ENCODE measurements at places on chromosomes 12 and 14.
A peak's percentile ranks its signal among the peaks of the same experiment; 100 is the strongest.

GRCh38 chr14:68518761-68519670, 273.9 kb downstream of the ZFP36L1 start:
- DNase-seq = no peak

- no peak for DNase-seq
These were observed 1.5 kb downstream of the SLIRP start for GRCh38 chr14:77709412-77709811.

DNA sequence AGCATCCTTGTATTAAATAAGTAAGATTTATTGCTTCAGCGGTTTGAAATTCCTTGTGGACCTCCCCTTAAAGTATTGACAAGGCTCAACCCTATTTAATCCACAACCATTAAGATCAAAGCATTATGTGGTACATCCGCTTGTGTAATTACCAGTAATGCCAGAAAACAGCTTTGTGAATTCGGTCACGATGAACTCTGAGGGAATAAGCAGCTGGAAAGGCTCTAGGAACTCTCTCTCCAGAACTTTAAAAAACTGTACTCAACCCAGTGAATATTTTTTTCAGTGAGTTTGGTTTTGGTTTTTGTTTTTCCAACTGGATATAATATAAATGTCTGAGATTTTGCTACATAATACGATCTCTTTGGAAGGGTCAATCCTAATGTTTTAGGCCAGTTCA, 49.3 kb upstream of the DIO2 start:
- no peak for DNase-seq

- DNase-seq = no peak
These were observed 56.9 kb downstream of the CDC42BPB start for GRCh38 chr14:103000291-103000921.

DNA sequence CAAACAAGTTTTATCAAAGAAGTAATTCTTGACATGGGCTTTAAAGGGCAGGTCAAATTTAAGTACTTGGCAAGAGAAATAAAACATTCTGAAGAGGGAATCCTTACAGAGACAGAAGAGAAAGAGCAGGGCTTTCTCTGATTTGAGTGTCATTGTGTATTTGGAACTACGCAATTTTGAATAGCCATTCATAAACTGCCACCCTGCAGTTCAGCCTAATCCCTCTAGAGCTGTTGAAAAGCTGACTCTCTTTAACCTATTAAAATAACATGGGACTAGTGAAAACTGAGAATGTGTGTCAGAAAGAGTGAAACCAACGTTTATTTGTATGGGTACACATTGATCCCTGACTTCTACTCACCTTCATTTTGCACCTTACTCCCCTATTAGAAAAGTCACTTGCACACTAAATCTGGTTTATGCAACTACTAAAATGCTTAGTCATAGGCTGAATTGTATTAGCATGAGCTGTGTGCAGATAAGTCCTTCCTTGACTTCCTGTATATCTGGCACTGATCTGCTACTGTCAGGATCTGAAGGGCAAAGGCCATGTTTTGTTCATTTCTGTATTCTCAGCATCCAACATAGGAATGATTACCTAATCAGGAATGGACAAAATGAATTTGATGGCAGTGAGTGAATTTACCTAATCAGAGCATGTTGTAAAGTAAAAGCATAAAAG, 458.9 kb downstream of the NOVA1 start:
- no peak for DNase-seq

GRCh38 chr14:77369285-77369684, 7.6 kb downstream of the TMED8 start:
- DNase-seq = no peak

- DNase-seq = no peak
These were observed 56.5 kb upstream of the C14orf180 start for GRCh38 chr14:104522926-104523545.

GRCh38 chr12:54364413-54364812, at the start of gene GPR84:
TSS of gene GPR84 (minus strand) at chr12:54364486. CDS start at chr12:54363851, 635 bp downstream.
- DNase-seq = peak; percentile 17

GRCh38 chr12:91562476-91562875, 379.9 kb upstream of the DCN start:
- DNase-seq = no peak

DNA sequence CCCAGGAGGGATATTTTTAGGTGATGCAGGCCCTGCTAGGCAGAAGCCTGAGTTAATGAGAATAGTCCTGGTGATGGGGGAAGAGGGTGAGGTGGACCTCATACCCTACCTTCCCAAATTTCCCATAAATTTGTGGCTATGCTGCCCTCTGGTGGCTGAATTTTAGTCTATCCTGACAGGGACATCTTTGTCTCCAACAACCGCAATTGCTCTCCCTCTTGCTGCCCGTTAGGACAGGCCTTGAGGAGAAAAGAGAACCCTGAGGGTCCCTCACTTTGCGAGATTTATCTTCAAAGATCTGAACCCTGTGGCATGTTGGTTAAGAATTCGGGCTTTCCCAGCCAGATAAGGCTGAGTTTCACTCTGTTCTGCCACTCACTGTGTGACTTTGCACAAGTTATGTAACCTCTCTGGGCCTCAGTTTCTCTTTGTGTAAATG, 9.8 kb upstream of the ZNF385A start:
- DNase-seq = peak; percentile 46

DNA sequence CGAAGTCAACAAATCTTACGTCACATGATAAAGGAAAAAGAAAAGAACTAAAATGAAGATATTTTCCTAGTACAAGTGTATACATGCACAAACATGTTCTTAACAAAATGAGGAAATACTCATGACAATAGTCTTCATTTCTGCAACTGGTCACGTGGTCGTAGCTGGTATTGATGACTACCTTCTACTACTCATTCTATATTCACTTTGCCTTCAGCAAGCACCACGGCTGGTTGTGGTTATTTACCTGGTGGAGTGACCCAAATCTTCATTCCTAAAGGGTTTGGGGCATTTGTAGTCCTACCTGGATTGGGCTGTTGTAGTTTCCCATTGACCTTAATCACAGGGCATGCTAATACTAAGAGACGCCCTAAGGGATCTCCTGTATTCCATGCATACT, 51.2 kb downstream of the FIGNL2 start:
- DNase-seq = no peak

GRCh38 chr14:80446356-80446755, 235.1 kb upstream of the DIO2 start:
- no peak for DNase-seq

GRCh38 chr14:91175291-91176201, 61.7 kb downstream of the DGLUCY start:
- DNase-seq = no peak

- DNase-seq = no peak
These were observed 170.3 kb downstream of the CEP128 start for GRCh38 chr14:80771201-80771600.

- DNase-seq = no peak
These were observed 14.9 kb upstream of the HEATR5A start for GRCh38 chr14:31435276-31435675.

GRCh38 chr14:94423453-94424056, 29.0 kb downstream of the SERPINA11 start:
- peak; percentile 33 for DNase-seq

DNA sequence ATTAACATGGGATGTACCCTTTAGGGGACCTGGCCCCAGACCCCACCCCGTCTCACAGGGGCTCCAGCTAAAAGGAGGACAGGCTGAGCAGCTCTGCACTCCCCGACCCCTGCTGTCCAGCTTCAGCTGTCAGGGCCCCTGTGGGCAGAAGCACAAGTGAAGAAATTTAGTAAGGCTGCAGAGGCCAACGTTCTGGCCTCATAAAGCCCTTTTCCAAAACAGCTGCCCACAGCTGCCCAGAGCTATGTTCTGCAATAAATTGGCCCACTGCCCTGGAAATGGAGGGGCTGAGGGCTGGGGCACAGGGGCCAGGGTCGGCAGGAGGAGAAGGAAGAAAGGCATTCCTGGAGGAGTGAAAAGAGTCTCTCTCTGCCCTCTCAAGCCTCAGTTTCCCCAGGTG, 357.1 kb downstream of the BCL11B start:
- no peak for DNase-seq

DNA sequence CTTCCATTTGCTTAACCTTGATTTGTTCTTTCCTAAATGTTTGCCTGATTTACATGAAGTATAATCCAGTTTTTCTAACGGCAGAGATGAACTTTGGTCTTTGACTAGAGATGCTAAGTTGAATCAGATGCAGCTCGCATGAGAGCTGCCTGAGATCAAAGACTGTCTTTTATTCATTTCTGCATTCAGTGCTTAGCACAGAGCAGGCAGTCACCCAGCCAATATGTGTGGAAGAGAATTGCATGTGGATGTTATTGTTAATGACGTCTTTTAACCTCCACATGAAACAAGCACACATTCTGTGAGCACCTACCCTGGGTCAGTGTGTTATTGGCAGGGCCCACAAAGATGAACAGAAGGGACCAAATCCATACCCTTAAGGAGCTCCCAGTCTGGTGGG, 99.2 kb downstream of the SLC5A8 start:
- no peak for DNase-seq

DNA sequence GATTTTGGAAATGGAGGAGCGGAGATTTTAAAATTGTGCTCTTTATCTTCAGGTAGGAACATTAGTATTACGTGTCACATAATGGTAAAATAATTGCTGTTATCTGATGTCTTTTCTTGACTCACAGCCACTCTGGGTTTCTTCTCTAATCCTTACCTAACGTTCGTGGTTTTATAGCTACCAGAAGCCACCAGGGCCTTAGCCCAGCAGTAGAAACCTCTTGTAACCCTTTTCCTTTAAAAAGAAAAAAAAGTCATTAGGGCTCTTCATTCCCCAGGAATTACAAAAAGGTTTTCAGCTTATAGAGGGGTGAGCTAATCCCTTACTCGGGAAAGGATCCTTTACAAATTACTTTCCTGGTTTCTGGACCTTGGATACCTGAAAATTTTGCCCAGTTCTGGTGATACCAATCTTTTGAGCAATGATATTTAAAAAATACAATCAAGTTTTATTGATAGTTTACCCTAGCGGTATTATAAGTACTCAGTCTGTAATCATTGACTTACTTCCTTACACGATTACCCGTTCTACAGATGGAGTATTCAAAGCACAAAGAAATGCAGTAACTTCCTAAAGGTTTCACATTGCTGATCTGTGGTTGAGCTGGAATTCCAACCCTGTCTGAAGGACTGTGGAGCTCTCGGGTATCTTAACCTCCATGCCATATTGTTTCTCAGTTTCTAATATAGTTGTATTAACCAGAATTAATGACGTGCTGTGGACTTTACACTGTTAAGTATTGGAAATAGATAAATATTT, 1.6 kb downstream of the GABARAPL1 start:
- no peak for DNase-seq

GRCh38 chr12:11457996-11458645, 62.8 kb upstream of the PRB2 start:
- DNase-seq = no peak

GRCh38 chr14:48289701-48290100, 614.3 kb upstream of the MDGA2 start:
- DNase-seq = no peak

DNA sequence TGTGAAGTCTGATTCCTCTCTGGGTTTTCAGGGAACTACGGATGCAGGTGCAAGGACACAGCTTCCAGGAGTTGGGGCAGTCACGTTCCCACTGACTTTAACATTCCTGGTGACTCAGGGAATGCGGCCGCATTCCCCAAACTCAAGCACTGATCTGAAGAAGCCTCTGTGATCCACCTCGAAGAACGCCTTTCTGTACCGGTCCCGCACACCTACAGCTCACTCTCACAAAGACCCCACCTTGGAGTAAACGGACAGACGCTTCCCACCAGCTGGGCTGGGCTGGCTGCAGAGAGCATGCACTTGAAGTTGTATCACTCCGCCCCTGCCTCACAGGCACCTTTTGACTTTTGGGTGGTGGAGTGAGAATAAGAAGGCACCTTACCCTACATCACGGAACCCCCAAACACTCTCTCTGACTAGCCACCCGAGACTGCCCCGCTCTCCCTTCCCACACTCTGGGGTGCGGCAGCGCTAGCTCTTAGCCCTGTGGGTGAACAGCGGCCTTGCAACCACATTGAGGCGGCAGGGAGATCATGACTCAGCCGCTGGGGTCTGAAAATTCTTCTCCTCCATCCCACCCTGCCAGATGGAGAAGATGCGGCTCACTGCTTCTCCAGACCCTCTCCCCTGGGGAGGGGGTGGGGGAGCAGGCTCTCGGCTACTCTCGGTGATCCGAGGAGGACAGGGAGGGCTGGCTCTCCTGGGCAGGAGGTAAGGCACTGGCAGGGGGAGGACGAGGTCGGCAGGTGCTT, 23.7 kb upstream of the HDAC7 start:
- no peak for DNase-seq

DNA sequence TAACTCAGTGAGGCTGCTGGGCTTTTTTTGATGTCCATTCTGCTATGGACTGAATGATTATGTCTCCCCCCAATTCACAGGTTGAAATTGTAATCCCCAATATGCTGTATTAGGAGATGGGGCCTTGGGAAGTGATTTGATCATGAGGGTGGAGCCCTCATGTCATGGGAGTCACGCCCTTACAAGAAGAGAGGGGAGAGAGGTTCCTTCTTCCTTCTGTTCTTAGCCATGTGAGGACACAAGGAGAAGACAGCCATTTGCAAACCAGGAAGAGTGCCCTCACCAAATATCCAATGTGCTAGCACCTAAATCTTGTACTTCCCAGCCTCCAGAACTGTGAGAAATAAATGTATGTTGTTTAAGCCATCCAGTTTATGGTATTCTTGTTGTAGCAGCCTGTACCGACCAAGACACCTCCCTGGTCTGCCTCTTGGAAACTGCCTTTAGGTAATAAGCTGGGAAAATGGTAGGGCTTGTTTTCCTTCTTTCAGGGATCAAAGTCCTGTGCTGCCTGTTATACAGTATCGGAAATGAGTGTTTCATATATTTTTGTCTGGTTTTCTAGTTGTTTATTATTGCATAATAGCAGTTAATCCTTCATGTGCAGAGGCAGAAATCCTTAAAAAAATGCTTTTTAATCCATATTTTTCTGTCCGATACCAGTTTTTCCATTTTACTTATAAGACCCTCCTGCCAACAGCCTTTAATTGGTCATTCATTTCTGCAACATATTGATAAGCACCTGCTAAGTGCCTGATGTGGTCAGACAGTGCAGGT, 16.3 kb downstream of the BORCS5 start:
- DNase-seq = no peak

DNA sequence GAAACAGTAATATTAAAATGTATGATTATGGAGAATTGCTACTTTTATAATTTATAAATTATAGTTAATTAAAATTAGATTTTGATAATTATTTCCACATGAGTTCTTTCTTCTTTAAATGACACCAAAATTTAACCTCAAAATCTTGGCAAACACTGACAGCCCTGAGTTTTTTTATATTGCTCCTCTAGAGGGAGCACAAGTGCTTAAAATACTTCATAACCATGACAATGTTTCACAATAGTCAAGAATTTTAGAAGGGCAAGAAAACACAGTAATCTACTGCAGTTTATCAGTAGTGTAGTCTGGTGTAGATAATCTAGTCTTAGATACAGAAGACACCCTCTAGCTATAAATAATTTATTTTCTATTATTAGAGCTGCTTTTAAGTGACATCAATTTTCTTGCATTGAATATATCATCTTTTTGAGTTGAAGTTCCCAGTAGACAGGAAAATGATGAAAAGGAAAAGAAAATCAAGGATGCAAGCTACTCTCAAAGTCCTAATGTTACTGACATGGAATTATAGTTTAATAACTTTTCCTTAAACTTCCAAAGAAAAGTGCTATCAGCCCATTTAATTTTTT, 14.3 kb upstream of the PTGER2 start:
- no peak for DNase-seq
